Aorta (tissue), 5 donors: ENCODE measurements at places on chromosomes 1 and 21.

DNA sequence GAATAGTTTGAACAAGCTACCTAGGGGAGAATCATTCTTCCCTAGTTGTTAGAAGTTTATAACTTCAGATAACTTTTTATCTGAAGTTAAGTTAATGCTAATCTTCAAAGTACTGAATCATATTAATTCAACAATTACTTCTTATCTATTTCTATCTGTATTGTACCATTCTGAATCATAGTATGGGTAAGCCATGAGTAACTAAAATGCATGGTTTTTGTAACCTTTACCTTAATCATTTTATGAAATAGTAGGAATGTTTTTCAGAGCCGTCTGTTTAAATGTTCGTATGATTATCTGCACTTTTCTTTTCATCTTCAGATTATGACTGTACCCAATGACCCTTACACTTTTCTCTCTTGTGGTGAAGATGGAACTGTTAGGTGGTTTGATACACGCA, 50.3 kb upstream of the MPC2 start:
- no peak for DNase-seq

DNA sequence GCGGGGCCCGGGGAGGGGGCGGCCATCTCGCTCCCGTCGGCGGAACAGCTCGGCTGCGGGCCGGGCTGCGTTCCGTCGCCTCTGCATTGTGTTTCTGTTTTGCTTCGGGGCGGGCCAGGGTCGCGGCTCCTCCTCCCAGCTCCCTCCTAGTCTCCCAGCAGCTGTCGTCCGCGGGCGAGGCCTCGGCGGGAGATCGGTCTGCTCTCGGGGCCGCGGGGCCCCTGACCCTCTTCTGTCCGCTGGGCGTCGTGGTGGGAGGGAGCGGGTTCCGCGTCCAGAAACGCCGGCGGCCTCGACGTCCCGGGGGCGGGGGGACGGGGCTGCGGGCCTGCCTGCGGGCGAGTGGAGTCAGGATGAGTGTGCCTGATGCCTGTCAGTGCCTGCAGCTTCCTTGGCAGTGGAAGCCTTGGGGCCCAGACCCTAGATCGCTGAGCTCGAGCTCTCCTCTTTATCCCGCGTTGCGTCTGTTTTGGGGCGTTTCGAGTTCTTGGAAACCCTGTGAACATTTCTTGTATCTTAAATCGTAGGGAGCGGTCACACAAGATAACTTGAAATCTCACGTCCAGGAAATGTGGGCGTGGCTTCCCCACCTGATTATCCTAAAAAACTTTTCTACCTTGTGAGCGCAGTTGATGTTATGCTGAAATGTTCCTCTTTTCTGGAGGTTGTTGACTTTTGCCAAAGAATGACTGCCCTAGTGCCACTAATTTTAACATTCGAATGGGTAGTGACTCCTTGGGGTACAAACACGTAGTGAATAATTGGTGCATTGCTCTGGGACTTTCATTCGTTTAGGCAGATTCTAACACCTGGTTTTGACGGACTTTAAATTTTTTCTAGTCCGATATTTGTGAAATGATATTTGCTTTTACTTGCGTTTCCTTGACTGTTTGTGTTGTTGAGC, 676 bp downstream of the MORC3 start:
- DNase-seq: peak; percentile 89

GRCh38 chr1:10056599-10056987, 23.8 kb downstream of the UBE4B start:
- peak; percentile 13 for DNase-seq

- no peak for DNase-seq
Measured at GRCh38 chr21:32143241-32143939, 135.5 kb downstream of the MIS18A start.

GRCh38 chr1:155453141-155453540, 109.5 kb downstream of the ASH1L start:
- DNase-seq: no peak

GRCh38 chr1:150981805-150982712, at the start of gene ANXA9:
TSS of gene ANXA9 (plus strand) at chr1:150982292. CDS start at chr1:150983106, 814 bp downstream.
- DNase-seq: no peak

- peak; percentile 88 for DNase-seq
Measured at GRCh38 chr1:17561247-17561548, 21.7 kb downstream of the ARHGEF10L start.

- DNase-seq: no peak
Measured at GRCh38 chr1:50615036-50615750, 191.9 kb upstream of the DMRTA2 start.

DNA sequence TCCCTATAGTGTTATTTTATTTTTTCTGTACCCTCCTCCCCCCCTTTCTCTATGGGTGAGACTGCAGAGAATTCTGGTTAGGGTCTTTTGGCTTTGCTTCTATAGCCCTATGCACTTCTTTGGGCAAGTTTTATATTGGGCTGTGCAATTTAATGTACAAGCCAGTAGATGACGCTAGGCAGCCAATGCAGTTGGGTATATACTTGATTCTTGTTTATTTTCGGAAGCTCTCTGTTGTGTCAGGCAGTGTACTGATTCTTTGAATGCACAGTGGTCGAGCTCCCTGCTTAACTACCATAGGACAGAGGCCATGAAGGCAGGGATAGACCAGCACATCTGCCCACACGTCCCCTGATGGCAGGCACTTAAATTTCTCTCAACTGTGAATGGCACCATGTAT, 34.1 kb upstream of the GPR52 start:
- no peak for DNase-seq

GRCh38 chr1:240917976-240918375, 306.0 kb upstream of the GREM2 start:
- DNase-seq: no peak

GRCh38 chr1:70820396-70820795, 227.2 kb downstream of the PTGER3 start:
- DNase-seq: no peak

GRCh38 chr21:36321325-36322082, 1.5 kb downstream of the MORC3 start:
- DNase-seq: no peak

DNA sequence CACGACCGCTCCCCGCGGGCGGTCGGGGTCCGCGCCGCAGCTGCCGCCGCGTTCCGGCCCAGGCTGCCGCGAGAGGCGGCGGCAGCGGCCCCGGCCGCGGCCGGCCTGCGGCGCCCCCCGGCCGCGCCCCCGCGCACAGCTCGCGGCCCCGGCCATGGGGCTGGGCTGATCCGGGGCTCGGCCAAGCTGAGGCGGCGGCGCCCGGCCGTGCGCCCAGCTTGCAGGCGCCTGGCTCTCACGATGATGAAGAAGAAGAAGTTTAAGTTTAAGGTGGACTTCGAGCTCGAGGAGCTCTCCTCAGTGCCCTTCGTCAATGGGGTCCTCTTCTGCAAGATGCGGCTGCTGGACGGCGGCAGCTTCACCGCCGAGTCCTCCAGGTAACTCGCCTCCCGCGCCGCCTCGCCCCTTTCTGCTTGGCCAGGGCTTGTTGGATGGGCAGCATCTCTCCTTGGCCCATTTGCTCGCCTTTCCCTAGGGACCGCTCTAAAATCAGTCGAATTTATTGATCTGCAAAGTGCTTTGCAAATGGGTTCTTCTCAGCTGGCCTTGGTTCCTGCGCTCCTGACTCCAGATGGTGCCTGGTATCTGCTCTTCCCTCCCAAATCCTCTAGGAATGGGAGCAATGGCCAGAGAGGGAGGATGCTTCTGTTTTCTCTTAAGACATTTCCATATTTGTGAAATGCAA, 431 bp downstream of the EEIG2 start:
- DNase-seq: peak; percentile 83

GRCh38 chr1:239733995-239734394, 347.6 kb downstream of the CHRM3 start:
- DNase-seq: no peak

DNA sequence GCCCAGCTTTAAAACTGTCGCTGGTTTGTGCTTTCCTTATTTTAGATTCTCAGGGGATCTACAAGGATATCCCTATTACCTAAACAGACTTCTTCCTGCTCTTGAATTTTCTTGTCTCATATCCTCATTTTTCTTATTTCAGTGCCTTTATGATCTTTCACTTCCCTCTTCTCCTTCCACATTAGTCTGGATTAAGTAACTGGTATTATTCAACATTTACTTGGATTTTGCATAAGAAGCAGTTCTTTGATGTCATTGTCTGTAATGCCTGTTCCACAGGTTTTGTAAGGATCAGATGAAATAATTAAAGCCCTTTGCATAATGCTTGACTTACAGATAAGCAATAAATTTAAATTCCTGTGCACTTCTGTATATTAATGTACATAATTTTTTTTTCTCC, 26.5 kb downstream of the CXADR start:
- DNase-seq: no peak

DNA sequence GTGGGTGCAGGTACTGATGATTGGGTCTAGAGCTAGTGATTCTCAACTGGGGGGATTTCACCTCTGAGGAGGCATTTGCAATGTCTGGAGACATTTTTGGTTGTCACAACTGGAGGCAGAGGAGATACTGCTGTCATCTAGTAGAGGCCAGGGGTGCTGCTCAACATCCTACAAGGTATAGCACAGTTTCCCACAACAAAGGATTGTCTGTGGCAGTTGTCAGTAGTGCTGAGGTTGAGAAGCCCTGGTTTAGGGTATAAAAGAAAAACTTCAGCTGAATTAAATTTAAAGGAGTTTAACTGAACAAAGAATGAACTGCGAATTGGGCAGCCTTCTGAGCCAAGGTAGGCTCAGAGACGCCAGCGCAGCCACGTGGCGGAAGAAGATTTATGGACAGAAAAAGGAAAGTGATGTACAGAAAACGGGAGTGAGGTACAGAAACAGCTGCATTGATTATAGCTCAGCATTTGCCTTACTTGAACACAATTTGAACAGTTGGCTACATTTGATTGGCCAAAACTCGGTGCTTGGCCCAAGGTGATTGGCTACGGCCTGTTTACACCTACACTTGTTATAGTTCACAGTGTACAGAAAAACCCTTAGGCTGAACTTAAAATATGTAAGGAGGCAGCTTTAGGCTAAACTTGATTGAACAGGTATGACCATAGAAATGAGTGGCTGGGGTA, 40.4 kb downstream of the MPZL1 start:
- DNase-seq: no peak

DNA sequence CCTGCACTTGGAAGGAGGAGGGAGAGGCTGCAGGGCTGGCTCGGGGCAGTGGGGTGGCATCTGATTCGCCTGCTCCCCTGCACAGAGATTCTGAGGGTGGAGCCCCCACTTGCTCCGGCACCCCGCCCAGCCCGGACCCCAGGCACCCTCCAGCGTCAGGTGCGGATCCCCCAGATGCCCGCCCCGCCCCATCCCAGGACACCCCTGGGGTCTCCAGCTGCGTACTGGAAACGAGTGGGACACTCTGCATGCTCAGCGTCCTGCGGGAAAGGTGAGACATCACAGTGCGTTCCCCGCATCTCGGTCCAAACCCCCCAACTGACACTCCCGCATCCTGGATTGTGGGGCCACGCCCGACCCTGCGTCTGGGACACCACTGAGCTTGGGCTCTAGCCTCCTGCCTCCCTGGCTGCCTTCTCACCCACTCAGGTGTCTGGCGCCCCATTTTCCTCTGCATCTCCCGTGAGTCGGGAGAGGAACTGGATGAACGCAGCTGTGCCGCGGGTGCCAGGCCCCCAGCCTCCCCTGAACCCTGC, 7.9 kb downstream of the ADAMTSL4 start:
- DNase-seq: peak; percentile 79

GRCh38 chr1:6738987-6739676, 37.5 kb upstream of the DNAJC11 start:
- DNase-seq: peak; percentile 15

DNA sequence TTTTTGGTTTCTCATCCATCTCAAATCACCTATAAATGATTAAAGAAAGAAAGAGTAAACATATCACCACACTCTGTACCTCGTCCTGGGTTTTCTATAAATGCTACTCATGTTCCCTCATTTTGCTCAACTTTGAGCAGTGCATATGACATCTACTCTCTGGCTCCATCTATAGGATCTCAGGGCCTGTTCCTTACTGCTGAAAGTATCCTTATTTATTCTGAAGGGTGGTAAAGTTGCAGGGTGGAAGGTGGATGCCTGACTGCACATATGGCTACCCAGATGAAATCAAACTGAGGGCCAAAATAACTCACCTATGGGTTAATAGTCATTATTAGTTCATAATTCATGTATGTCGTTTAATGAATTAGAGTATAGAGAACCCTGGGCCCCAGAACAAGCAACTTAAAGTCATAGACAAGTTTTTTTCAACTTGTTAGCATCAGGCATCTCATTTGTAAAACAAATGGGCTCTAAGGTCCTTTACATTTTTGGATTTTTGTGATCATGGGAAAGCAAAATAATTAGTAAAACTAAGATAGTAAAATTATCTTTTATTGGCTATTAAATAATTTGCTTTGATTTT, 46.5 kb downstream of the NCF2 start:
- DNase-seq: no peak

DNA sequence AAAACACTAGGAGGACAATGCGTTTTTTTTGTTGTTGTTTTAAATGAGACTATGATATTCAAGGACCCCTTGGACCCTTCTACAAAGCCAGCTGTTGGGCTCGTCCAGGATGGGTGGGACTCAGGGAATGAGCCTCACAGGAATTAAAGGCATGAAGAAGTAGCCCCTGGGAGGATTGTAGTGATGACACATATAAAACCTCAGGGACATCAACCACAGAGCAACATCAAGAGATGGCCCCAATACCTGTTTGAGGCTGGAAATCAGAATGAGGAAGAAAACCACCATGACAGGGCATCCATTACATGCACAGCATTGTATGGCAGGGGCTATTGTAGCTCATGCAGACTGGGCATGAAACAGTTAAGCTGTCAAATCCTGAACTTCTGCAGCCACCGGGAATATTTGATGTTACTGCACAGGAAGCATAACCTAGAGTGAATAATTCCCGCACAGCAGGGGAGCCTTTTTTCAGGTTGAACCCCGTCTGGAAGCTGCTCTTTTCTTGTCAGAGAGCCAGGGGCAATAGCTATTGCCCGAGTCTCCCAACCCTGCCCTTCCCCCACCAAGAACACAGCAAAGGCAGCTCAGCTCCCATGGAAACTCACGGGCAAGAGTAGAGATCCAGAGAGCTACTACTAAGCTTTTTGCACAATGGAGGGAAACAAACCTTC, 140.2 kb upstream of the FGGY start:
- DNase-seq: no peak

GRCh38 chr1:22952694-22953056, 20.0 kb downstream of the LACTBL1 start:
- DNase-seq: no peak

- DNase-seq: no peak
Measured at GRCh38 chr1:213683529-213683928, 304.2 kb upstream of the PROX1 start.

DNA sequence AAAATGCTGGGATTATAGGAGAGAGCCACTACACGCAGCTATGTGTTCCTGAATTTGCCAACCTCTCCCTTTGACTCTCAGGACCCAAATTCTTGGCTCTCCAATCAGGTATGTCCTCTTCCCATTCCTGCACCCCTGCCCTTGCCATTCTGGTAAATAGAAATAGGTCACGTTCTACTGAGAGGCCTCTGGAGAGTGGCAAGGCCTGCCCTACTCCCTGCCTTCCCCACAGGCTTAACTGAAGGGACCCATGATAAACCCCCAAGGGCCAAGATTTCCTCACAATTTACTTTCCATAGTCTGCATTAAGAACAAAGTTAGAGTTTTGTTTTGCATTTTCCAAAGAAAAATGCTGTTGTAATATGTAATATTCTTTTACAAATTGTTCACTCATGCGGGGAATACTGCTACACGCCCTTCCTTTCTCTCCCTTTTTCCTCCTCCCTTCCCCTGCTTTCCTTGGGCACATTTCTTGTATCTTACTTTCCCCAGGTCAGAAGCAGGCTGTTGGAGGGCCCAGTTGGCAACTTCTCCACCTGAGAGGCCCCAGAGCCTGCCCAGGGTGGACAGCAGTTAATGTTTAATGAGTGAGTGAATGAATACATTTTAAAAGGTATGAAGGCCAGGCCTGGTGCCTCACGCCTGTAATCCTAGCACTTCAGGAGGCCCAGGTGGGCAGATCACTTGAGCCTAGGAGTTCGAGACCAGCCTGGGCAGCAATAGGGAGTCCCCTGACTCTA, 33.9 kb upstream of the PUM1 start:
- DNase-seq: no peak
